ENCODE measurements at places on chromosomes 4 and X. TPM values are rescaled to one million over a fixed set of nuclear protein-coding genes. Genes with fewer than 3 reads are reported as not detected.

DNA sequence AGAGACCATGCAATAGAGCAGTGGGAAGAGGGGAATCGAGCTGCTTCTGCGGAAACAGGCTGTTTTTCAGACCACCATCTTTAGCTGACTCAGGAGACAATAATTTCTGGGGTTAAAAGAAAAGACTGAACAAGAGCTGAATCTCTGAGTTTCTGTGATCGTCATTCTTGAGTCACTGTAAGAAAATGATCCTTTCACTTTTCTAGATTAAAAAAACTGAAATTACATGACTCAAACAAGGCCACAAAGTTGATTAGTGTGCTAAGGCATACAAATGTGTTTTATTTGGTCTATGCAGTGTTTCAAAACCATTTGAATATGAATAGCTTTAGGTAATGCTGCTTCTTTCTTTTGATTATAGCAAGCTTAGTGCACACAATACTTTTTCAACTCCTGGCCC lies 194.4 kb upstream of the RPL34 start:
- peak; percentile 51 for DNase-seq

- DNase-seq = no peak
Observed at GRCh38 chrX:122439831-122440230, 744.2 kb upstream of the GRIA3 start.

Gene FATE1
- polyA plus RNA-seq = not detected

- no peak for DNase-seq
Observed at GRCh38 chr4:8730159-8730558, 137.6 kb downstream of the CPZ start.

- no peak for DNase-seq
Observed at GRCh38 chr4:82223715-82224114, 150.1 kb downstream of the HNRNPD start.

Data from AG04450 (cell line).